Peyer's patch (tissue), 4 donors: ENCODE measurements at places on chromosomes 11 and 22.
A peak's percentile ranks its signal among the peaks of the same experiment; 100 is the strongest.

DNA sequence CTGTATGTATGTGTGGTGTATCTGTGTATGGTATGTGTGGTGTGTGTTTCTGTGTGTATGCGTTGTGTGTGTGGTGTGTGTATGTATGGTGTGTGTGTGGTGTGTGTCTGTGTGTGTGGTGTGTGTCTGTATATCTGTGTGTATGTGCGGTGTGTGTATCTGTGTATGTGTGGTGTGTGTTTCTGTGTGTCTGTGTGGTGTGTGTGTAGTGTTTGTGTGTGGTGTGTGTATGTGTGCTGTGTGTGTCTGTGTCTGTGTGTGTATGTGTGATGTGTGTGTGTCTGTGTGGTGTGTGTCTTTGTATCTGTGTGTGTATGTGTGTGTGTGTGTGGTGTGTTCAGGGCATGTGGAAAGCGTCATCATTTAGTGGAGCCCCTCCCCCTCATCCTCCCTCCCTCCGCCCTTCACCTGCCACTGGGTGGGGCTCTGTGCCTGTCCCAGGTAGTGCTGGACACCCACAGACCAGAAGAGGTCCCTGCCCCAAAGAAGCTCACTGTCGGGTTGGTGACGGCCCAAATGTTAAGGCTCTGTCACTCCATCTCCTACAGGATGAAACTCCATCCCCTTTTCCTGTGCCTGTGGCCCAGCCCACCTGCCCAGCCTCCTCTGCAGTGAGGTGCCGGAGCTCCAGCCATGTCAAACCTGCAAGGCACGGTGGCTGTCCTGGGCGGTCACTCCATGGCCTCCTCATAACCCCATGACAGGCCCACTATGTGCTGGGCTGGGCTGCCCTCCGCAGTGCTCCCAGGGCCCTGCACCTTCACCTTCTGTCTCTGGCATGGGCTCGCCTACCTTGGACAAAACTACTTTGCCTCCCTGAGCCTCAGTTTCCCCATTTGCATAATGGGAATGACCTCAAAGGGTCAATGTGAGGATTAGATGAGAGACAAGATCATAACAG, 23.4 kb upstream of the SHISAL1 start:
- no peak for DNase-seq

- no peak for DNase-seq
Observed at GRCh38 chr11:26992031-26992541, 1.8 kb upstream of the FIBIN start.

GRCh38 chr22:18056161-18056666, 21.6 kb upstream of the PEX26 start:
- DNase-seq: peak; percentile 77

DNA sequence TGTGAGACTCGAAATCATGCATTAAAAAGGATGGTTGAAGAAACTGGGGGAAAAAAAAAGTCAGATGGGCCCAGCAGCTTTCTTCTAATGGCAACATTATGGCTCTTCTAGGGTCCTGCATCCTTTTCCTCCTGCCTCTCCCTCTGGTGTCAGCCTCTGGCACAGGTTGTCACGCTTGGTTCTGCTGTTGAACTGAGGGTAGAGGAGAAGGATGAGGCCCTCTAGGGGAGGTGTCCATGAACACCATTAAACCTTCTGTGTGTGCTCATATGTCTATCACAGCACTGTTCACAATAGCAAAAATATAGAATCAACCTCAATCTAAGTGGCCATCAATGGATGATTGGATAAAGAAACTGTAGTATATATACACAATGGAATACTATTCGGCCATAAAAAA, 36.0 kb downstream of the BUD13 start:
- DNase-seq: no peak

DNA sequence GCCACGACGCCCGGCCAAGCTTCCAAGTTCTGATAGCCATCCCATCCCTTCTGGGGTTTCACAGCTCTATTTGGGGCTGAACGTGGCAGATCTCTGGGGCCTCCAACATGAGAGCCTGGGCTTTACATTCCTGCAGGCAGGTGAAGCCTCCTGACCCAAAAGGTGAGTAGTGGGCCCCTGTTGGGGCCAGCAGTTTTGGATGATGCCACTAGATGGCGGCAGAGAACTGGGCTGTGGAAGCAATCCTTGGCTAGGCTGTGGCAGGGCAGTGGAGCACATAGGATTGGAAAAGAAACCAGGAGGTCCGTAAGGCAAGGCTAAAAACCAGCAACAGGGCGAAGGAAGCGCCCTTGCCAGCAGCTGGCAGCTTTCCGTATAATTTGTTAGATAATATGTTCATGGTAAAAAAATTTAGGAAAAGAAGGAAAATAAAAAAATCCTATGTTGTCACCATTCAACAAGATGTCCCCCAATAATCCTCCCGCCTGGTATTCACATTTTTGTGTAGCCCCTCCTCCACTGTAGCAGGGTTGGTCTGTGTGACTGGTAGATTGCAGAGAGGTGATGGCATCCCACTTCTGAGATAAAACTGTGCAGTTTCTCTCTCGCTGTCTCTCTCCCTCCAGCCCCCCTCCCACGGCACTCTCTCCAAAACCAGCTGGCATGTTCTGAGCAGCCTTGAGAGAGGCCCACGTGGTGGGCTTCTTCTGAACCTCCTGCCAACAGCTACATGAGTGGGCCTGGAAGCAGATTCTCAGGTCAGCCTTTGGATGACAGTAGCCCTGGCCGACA, 43.6 kb upstream of the OR4B1 start:
- peak; percentile 64 for DNase-seq

GRCh38 chr11:112619106-112619505, 342.1 kb upstream of the NCAM1 start:
- DNase-seq: no peak

GRCh38 chr11:110297076-110297725, 787 bp upstream of the RDX start:
- DNase-seq: no peak

DNA sequence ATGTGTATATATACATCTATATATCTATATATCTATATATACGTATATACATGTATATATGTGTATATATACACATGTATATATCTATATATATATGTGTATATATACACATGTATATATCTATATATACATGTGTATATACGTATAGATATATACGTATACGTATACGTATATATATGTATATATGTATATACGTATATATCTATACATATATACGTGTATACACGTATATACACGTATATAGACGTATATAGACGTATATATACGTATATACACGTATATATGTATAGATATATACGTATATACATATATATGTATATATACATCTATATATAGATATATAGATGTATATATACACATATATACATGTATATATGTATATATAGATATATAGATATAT, 25.1 kb upstream of the CAPRIN1 start:
- no peak for DNase-seq

GRCh38 chr11:14793546-14793945, 98.5 kb downstream of the CYP2R1 start:
- no peak for DNase-seq

- no peak for DNase-seq
Observed at GRCh38 chr22:41641854-41642253, 20.8 kb downstream of the XRCC6 start.

DNA sequence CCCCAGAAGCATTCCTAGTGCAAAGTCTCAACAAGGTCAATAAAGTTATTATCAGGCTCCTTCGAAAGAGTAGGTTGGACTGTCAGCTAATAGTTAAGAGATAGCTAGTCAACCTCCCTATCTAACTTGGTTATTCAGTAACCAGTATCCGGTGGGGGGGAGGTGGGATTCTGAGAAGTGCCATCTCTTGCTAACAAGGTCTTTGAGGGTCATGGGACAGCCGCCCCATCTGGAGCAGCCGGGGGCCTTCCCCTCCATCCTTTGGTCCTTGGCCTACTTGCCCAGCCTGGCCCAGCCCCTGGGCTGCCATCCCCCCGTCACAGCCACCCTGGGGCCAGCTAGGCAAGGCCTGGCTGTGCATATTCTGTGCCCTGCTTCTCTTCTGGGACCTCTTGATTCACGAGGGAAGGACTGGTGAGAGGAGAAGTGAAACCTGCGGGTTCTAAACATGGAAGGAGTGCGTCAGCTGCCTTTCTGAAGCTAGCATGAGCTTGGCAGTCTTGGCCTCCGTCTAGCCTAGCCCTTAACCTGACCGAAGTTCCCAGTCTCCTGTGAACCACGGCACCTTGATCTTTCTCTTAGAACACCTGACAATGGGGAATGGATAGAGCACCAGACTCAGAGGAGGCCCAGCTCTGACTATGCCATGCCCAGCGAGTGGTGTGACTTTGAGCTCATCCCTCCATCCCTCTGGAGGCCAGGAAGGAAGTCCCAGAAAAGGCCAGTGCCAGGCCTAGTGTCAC, 9.3 kb downstream of the SLC37A2 start:
- DNase-seq: peak; percentile 71

- DNase-seq: no peak
Observed at GRCh38 chr11:115122274-115122673, 381.9 kb downstream of the CADM1 start.

GRCh38 chr22:49321477-49322055, 506.1 kb downstream of the BRD1 start:
- peak; percentile 32 for DNase-seq

GRCh38 chr11:12864316-12865156, 144.6 kb upstream of the RASSF10 start:
- no peak for DNase-seq

DNA sequence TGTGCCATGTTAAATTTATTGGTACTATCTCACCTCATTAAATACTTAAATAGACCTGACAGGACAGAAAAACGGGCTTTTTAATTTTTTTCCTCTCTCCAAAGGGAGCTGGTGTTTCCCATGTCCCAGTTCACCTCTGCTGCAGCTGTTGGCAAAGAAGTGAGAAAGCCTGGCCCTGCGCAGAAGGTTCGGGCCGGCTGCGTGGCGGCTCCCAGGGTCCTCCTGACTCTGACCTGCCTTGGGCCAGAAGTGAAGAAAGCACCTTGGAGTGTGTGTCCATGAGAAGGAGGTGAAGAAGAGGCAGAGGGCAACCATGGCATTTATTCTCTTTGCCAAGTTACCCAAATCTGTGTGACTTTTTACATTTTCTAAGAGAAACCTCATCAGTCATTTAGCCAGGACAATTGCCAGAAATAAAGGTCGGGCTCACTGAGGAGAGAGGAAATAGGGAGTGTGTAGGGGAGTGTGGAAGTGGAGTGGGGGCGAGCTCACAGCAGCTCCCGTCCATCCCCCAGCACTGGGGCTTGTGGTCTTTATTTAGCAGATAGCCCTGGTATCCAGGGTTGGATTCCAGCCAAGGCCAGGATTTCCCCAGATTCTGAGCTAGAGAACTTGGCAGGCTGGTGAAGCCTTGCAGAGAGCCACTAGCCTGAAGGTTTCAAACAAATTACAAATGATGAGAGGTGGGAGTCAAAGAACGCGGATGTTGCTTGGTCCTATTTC, 102.4 kb upstream of the CADM1 start:
- DNase-seq: no peak
